Stimulated activated CD8-positive, alpha-beta memory T cell treated with anti-CD3 and anti-CD28 coated beads, Interleukin-15, amount 100 ng/mL, for 24 hours (primary cell): ENCODE measurements at places on chromosomes 4 and X.

DNA sequence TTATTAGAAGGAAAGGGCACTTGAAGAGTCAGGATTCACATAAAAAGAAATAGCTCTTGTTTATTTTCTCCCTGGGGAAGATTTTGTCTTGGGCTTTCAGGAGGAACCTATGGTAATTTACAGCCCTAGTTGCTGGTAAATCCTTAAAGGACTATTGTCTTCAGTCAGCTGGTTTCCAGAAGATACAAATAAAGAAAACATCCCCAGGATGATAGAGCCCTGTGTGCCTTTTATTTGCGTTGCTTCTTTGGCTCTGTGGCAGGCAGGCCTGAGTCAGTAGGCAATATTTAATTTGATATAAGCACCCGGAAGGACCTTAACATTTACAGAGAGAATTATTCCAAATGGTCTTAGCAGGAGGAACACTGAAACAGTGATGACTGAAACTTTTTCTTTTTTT lies 131.0 kb upstream of the SLC34A2 start:
- no peak for DNase-seq

- no peak for DNase-seq
These were observed 36.5 kb downstream of the KLHL15 start for GRCh38 chrX:23990455-23990854.

DNA sequence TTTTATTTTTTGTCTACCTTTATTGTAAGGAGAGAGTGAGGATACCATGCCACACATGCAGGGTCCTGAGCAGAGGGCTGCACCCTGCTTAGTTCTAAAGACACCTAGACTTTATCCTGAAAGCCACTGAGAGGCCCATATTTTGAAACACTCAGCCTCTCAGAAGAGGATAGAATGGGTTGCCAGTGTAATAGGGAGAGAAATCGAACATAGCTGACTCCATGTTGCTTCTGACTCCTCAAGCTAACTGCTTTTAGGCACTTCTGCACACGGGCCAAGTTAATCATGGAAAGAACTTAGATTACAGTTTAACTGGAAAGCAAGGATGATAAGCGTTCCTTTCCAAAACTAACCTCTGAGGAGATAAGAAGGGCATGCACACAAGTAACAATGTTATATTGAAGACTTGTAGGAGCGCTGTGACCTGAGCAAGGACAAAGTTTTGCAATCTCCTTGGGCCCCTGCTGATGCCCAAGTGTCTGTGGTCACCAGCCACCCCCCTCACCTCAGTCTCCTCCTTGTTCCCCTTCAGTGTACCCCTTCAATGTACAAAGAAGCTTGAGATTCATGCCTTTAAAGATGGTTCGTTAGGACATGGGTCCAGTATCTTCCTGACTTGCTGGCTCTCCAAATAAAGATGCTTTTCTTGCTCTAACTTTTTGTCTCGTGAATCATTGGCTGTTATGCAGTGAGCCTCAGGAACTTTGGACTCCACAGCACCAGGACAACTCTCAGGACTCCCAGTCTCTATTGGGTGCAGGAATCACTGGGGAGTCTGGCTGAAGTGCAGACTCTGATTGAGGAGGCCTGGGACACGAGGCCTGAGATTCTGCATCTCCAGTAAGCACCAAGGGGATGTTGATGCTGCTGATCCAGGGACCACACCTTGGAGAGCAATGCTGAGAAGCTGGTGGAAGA lies 25.4 kb upstream of the CD99 start:
- no peak for DNase-seq

DNA sequence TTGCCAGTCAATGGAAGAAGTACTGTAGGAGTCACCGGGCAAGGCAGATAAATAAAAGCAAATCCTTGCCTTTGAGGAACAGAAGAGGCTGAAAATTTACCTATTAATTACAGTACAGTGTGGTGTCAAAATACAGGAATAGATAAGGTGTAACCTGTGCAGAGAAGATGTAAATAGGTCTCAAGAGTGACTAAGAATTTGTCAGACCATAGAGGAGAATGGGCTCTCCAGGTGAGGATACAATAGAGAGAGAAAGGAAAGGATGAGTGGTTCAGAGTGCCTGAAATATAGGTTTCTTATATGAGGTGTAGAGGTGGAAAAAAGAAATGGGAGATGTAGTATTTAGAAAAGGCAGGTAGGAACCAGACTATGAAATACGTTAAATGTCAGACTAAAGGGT lies 801 bp upstream of the ZC4H2 start:
- DNase-seq = no peak

DNA sequence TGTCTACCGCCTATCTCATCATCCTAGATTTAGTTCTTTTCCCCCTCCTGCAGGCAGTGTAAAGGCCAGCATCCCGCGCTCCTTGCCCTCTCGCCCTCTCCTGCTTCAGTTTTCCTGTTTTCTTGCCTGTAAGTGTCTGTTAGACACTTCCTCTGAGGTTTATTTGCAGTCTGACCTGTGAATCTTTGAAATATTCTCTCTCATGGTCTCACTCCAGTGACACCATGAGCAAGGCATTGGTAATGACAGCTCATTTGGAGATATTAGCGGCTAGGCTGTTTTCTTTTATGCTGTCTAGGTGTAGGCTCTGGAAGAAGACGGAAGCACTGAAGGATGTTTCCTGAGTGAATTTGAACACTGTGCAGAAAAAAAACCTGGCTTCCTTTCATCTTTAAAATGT lies 179.6 kb downstream of the KDR start:
- DNase-seq = no peak

DNA sequence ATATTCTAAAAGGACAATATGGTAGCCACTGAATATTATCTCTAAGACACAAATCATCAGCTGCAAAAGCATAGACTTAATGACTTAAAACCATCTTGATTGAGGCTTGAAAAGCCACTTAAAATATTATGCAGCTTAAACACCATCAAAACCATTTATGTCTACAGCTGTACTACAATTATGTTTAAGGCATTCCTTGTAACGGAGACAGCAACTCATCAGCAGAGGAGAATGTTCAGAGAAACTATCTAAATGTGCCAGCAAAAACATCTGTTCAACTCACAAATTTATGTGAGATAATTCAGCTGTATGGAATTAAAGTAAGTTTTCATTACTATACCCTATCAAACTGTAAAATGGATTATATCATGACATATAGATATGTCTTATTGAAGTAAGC lies 147.9 kb upstream of the CTSO start:
- DNase-seq = no peak

GRCh38 chr4:103478734-103479133 lies 241.1 kb downstream of the TACR3 start:
- no peak for DNase-seq

- DNase-seq = no peak
These were observed 1.8 kb upstream of the KLHL4 start for GRCh38 chrX:87515836-87516235.

DNA sequence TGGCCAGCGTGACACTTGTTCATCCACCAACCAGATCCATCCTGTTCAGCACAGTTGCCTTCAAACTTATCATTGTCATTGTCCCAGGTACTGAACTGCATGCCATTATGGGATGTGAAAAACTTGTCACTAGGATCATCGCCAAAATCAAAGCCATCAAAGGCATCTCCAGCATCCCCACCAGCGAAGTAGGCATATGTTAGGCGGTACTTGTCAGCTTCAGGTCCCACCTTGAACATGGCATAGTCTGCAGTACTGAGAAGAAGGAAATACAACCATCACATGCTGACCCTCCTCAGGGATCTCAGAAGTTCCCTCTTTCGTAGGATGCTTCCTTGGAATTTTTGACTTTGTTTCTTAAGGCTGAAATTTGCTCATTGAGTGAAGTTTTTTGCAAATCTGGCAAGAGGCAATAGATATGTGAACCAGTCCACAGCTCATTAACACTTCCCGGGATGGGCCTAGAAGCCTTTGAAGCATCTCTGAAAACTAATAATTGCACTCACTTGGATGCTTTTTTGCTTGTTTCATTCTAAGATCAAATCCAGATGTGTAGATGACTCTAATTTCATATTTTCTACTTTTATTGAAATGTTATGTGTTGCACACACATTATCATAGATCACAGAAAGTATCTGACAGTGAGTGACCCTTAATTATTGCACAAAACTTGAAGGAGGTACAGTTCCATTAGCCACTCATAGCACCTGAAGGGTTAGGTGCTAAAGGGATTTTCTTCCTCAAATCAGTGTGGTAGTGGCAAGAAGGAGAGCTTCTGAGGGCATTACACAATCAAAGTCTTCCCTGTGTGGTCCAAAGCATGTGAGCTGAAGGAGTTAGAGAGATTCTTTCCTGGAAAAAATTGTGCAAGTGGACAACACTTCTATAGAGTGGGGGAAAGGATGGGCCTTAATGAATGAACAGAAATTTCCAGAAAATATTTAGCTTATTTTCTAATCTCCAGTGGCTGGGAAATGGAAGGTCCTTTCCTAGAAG lies 5.4 kb downstream of the FGG start:
- no peak for DNase-seq

- no peak for DNase-seq
These were observed 5.0 kb downstream of the CCNQ start for GRCh38 chrX:153593811-153594500.

- DNase-seq = no peak
These were observed 99.8 kb upstream of the GATB start for GRCh38 chr4:151860561-151861093.

DNA sequence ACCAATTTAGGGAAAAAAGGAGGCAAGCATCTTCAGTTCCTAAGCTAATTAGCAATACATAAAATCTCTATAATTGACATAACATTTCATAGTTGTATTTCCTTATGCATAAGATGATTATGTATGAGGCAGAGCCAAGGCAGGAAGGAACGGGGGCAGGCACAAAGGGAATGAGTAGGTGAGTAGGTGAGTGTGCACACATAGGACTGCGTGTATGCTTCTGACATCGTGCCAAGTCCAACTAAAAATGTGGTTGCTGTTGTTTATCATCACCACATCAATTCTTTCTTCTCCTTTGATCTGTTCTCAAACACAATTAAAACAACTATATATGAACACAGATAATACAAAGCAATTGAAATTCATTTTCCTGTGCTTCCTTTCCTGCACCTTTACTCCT lies 131.2 kb downstream of the UNC5C start:
- DNase-seq = no peak

GRCh38 chr4:101968364-101968763 lies 177.8 kb downstream of the BANK1 start:
- no peak for DNase-seq

GRCh38 chrX:133865761-133866471 lies 119.5 kb downstream of the GPC3 start:
- DNase-seq = no peak

DNA sequence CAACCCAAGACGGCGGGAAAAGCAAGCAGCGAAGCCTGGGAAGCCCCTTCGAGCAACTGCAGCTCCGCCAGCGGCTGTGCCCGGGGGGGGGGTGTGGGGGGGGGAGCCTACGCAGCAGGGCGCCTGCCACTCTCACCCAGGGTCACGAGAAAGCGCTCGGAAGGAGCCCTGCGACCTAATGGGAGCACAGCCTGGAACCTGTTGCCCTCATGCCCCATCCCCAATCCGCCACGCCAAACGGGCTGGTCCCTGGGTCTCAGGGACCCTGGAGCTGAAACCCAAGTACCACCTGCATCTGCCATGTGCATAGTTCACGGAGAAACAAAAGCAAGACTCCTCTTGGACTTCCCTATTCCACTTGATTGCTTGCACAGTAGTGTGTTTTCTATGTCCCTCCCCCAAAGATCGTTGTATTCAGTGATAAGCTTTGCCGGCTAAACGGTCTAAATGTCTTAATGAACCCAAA lies 359 bp upstream of the GAB3 start:
- no peak for DNase-seq

GRCh38 chr4:22508376-22508775 lies 7.5 kb downstream of the ADGRA3 start:
- no peak for DNase-seq

- no peak for DNase-seq
These were observed 36.5 kb upstream of the PPM1K start for GRCh38 chr4:88320780-88321373.

GRCh38 chr4:41880840-41881831 lies 54.1 kb upstream of the TMEM33 start:
- no peak for DNase-seq

DNA sequence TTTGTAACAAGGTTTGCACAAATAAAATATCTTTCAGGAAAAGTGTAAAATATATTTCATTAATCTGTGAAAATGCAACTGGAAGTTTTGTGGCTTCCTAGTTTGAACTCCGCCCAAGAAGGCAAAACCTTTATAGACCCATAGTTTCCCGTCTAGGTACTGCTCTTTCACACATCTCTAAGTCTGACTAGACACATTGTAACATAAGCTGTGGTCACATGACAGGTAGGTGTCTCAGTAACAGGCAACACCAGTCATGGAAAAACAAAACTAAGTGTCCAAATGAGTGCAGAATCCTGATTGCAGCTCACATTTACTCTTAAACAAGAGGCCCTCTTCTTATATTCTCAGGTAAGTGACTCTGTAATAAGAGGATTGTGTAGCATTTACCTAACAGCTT lies 55.6 kb downstream of the SNCA start:
- no peak for DNase-seq

DNA sequence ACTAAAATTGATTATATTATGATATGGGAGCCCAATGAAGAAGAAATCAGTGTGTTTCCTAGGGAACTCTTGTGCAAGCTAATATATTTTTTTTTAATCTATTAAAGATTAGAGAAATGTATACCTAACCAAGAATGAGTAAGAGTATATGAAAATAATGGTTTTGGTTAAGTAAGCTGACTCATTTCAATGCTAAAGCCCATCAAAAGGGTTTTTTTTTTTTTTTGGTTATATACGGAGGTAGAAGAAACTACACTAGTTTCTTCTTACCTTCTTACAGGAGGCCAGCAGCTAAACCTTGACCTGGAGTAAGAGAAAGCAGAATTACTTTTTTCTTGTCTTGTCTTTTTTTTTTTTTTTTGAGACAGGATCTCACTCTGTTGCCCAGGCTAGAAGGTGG lies 27.5 kb downstream of the RUFY3 start:
- no peak for DNase-seq
